Ovary (tissue), 10 donors: ENCODE measurements at places on chromosomes 1 and 21.

GRCh38 chr1:170749959-170750358 lies 86.0 kb downstream of the PRRX1 start:
- no peak for DNase-seq

DNA sequence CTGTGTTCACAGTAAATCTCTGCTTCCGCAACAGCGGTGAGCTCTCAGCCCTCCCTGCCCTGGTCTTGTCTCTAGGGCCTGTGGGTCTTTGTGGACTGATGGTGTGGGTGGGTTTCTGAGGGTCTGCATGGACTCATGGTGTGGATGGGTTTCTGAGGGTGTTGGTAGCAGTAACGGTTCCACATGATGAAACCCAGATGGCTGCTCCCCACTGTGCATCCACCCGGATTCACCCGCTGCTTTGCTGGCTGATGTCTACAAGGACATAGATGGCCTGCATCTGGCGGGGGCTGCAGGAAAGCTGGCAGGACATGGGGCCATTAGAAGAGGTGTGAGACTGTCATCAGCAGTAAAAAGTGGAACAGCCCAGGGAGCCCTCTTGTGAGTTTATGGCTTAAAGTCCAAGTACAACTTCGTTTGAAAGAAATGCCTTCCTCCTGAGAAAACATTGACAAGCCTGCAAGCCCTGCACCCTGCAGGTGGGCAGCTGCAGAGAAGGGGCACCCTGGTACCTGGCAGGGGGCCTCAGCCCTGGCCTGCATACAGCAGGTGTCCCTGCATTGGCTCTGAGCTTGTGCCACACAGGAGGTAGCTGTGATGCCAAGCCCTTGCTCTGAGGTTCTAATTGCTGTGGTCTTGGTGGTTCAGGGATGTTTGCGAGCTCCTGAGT lies 156.9 kb upstream of the COL6A1 start:
- no peak for DNase-seq

DNA sequence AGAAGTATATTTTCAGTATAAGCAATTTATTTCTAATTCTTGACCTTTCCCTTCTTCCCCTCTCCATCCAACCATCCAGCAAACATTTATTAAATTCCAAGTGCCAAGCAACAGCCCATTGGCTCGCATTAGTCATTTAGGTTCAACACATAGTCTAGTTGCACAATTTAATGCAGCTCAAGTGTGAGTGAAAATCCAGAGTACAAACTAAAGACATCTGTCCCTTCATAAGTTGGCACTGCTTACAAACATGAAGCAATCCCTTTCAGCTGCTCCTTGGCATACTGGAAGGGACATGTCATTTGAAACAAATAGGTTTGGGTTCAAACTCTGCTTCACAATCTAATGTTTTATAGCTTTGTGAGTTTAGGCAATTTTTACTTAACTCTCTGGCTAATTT lies 10.7 kb downstream of the CASQ2 start:
- no peak for DNase-seq

- DNase-seq, result no peak
These were observed 60.2 kb upstream of the ID3 start for GRCh38 chr1:23619299-23620188.

DNA sequence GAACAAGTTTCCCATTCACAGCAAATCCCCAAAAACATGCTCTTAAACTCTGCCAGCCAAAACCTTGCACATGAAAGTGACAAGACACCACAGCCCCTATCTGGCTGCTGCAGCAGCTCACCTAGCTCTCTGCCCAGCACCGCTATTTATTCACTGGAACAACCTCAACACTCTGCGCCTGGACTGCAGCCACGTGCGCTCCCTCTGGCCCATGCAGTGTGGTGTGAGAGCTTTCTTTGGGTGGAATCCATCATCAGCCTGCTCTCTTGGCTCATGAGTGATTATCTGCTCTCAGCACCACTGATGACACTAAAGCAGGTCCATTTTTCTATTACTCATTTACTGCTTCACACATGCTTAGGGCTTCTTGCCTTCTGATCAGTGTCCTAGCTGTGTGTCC lies 11.4 kb downstream of the KCNJ6 start:
- no peak for DNase-seq

DNA sequence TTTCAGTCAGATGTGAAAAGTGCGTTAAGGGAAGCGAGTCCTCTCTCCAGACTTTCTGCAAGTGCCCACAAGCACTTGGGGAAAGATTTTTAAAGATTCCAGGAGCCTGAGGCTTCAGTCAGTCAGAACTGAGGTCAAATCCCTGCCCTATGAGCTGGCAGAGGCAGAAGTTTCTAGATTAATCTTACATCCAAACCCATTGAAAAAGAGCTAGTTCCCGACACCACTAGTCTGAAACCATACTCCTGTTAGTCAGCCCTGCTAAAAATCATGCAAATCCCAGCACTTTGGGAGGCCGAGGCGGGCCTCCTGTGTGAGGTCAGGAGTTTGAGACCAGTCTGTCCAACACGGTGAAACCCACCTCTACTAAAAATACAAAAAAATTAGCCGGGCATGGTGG lies 21.0 kb downstream of the RSPH1 start:
- DNase-seq, result no peak

DNA sequence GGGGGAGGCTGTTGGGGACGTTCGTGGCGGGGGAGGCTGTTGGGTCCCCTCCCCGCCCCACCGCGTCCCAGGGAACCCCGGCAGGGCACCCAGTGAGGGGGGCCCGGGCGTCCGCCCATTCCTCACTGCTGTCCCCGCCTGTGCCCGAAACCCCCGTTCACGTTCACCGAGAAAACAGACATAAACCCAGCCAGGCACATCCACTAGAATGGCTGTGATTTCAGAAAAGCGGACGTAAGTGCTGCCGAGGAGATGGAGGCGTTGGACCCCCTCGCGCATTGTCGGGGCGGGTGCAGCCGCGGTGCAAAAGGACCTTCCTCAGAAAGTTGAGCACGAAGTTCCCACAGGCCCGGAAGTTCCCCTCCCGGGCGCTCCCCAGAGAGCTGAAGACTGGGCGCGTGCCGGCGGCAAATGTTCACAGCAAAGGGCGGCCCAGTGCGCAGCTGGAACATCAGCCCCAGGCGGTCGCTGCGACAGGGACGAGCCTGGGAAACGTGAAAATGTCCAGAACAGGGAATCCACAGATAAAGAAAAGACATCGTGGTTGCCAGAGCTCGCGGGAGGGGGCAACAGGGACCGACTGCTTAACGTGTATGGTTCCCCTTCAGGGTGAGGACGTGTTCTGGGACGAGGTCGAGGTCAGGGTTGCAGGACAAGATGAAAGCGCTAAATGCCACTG lies 18.5 kb upstream of the SAMD11 start:
- DNase-seq, result peak; percentile 30

GRCh38 chr1:65207317-65207716 lies 59.3 kb downstream of the AK4 start:
- DNase-seq, result no peak

DNA sequence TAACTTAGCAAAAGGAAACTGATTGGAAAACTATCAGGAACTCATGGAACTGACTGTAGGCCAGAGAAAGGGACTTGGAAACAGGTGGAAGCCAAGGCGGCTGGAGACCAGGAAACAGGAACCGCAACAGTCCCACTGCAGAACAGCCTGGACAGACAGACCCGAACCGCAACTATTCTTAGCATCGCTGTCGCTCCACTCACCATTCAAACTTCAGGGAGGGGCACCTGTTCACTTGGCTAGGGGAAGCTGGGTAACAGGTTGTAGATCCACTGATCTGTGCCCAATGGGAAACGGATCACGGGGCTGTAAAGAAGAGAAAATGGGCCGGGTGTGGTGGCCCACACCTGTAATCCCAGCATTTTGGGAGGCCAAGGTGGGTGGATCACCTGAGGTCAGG lies 61.9 kb downstream of the CLSTN1 start:
- no peak for DNase-seq

GRCh38 chr1:17405898-17406759 lies 33.3 kb downstream of the RCC2 start:
- peak; percentile 71 for DNase-seq

- peak; percentile 48 for DNase-seq
These were observed 141.8 kb upstream of the AJAP1 start for GRCh38 chr1:4512636-4513035.

DNA sequence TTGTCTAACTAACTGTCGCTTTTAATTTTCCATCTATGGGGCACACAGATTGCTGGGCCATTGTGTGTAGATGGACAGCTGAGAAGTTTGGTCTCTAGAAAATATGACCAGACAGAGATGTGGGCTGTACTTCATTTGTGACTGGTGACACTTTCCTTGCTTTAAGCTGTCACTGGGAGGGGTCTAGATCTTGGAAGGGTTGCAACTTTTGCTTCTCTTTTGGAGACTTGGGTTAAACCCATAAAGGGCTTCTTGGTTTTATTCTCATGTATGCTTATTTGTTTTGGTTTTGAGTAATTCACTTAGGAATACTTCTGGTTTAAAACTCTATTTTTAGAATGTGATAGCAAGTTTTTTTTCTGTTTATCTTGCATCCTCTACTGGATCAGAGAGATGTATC lies 80.2 kb downstream of the ETS2 start:
- DNase-seq, result no peak

- peak; percentile 87 for DNase-seq
These were observed 7.4 kb downstream of the SEMA4A start for GRCh38 chr1:156160743-156161171.

DNA sequence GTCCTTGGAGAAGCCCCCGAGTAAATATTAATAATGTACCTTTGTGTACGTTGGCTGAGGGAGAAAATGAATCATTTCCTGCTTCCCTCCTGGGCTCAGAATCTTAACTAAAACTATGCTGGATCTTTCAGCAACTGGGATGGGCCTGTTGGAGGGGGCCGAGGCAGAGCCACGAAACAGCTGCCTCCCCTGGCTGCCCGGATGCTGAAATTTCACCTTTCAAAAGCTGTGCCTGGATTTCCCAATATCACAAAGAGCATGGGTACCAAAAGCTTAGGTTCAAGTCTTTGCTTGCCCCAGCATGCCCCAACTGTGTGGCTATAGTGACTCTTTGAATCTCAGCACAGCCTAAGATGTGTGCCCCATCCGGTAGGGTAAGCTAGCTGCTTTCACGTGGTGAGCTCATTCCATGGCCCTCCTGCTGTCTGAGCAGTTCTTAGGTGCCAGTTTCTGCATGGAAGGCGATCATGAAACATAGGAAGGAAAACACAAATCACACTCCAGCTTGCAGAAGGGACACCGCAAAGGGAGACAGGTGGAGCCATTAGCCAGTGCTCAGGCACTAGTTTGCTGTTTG lies 473.5 kb downstream of the PTPRU start:
- no peak for DNase-seq

DNA sequence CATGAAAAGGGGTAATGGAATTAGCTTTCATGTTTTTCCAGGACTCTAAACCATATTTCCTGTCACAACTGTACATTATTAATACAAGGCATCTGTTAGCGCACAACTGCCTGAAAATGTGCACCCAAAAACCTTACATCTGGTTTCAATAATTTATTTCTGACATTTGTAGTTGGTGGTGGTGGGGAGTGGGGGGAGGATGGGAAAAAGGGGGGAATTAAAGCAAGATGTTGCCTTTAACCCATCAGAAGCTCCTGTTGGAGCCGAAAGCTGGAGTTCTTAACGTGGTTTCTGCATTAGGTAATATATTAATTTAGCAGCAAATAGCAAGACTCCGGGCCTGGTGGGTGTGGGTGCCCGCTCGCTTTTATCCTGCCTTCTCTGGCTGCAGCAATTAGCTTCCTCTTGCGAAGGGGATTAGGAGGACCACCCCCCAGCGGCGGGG lies 36.9 kb upstream of the HHAT start:
- peak; percentile 33 for DNase-seq

DNA sequence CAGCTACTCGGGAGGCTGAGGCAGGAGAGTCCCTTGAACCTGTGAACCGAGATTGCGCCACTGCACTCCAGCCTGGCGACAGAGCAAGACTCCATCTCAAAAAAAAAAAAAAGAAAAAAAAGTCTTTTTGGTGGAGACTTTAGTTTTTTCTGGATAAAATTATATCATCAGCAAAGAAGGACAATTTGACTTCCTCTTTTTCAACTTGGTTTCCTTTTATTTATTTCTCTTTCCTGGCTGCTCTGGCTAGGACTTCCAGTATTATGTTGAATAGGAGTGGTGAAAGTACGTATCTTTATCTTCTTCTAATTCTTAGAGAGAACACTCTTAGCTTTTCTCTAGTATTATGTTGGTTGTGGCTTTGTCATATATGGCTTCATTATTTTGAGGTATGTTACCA lies 130.8 kb downstream of the PCBP3 start:
- DNase-seq, result no peak

- no peak for DNase-seq
These were observed 472.0 kb downstream of the CAMTA1 start for GRCh38 chr1:7257225-7257624.

- DNase-seq, result no peak
These were observed 54.6 kb downstream of the TGFBR3 start for GRCh38 chr1:91831132-91831930.

- peak; percentile 74 for DNase-seq
These were observed 90.4 kb downstream of the SLC45A1 start for GRCh38 chr1:8408151-8408839.

DNA sequence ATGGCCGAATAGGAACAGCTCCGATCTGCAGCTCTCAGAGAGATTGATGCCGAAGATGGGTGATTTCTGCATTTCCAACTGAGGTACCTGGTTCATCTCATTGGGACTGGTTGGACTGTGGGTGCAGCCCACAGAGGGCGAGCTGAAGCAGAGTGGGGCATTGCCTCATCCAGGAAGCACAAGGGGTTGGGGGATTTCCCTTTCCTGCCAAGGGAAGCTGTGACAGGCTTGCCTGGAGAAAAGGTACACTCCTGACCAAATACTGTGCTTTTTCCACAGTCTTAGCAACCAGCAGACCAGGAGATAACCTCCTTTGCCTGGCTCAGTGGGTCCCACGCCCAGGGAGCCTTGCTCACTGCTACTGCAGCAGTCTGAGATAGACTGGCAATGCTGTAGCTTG lies 66.9 kb downstream of the HSD3B1 start:
- DNase-seq, result no peak

DNA sequence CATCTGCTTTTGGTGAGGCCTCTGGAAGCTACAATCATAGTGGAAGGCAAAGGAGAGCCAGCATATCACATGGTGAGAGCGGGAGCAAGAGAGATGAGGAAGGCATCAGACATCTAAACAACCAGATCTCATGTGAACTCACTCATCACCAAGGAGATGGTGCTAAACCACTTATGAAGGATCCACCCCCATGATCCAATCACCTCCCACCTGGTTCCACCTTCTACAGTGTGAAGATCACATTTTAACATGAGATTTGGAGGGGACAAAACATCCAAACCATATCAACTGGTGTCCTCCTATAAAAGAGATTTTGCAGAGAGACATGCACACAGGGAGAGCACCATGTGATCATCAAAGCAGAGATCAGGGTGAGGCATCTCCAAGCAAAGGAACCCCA lies 578.6 kb downstream of the MATN1 start:
- no peak for DNase-seq

- DNase-seq, result no peak
These were observed 40.8 kb downstream of the FCER1A start for GRCh38 chr1:159342761-159343425.
